ENCODE measurements at places on chromosomes 4 and X.

GRCh38 chr4:948101-948935, 16.1 kb downstream of the TMEM175 start:
- DNase-seq: no peak

GRCh38 chrX:136065044-136065671, 79.9 kb downstream of the SLC9A6 start:
- no peak for DNase-seq

GRCh38 chr4:180280726-180281297, 1962.4 kb upstream of the TENM3 start:
- no peak for DNase-seq

- no peak for DNase-seq
Measured at GRCh38 chr4:54946741-54947140, 178.7 kb downstream of the KDR start.

DNA sequence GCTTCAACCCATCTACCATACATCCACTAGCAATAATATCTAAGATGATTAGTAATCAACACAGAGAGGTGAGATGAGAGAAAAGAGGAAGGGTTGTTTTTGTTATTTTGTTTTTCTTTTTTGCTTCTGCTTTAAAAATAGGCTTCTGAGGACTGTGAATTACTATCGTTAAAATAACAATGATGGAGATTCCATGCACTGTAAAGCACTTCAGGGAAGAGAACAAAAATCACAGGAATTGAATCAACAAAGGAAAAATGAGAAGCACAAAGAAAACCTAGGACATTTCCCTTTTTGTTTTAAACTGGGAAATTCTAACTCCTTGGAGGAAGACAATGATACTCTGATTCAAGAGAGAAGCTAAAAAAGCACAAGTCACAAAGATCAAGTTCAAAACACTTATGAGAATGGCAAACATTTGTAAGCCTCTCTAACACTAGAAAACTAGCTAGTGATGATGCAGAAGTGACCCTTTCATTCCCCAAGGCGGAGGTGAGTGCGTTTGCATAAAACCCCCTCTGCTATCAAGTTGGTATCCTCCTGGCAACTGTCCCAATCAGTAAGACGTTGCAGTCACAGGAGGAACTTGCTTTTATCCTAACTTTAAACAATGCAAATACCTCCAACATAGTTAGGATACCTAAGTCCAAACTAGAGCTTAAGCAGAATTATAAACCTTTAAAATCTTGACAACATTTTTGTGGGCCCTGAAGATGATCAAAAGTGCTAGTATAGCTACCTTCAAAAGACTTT, 308.5 kb downstream of the CAMK2D start:
- no peak for DNase-seq

GRCh38 chr4:180840142-180840541, 1403.1 kb upstream of the TENM3 start:
- DNase-seq: no peak

GRCh38 chrX:69948276-69948797, 101.4 kb downstream of the AWAT2 start:
- DNase-seq: no peak

DNA sequence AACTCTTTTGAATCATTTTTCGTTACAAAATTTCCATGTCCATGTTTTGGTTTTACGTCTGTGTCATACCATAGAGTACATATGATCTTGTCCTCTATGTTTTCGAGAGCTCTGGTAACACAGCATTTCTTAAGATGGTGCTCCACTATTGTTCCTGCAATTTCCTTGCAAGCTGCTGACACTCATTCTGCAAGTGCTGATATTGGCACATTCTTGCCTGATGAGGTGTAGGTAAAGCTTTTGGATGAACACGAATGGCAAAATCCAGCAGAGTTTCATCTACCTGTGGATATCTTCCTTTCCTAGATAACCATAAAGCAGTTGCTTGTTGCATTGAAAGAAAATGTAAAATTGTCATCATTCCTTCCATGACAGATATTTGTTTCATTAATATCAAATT, 41.3 kb downstream of the MAGEB17 start:
- DNase-seq: no peak

DNA sequence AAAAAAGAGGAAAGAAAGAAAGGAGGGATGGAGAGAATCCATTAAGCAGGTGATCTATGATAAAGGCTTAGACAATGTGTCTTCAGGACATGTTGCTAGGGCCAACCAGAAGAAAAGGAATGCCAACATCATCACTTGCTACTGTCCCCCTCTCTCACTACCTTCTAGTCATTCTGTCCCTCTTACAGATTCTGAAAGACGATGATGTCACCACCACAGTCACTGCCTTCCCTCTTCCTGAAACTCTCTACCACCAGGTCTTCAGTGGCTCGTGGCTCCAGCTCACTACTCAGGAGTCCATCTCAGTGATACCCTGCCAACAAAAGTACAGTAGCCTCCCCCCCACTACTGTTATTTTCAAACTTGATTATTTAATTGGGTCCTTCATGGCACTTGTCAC, 64.0 kb downstream of the KCNIP4 start:
- no peak for DNase-seq

DNA sequence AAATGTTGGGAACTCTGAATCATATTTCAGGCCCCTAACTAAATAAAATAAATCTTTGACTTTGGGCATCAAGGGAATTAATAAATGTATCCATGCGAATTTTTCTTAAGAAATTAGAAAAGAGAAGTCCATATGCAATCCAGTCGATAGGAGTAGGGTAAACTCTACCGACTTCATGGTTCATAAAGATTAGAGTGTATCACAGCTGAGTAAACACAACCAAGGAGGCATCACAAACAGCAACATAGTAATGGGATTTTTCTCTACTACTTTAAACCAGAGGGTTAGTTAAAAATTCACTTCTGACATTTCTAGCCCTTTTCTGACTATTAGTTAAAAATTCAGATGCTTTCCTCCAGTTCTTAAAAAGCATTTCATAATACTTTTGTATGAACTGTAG, 19.9 kb downstream of the SEPTIN11 start:
- DNase-seq: no peak
